ENCODE measurements at places on chromosomes 2 and 18.

DNA sequence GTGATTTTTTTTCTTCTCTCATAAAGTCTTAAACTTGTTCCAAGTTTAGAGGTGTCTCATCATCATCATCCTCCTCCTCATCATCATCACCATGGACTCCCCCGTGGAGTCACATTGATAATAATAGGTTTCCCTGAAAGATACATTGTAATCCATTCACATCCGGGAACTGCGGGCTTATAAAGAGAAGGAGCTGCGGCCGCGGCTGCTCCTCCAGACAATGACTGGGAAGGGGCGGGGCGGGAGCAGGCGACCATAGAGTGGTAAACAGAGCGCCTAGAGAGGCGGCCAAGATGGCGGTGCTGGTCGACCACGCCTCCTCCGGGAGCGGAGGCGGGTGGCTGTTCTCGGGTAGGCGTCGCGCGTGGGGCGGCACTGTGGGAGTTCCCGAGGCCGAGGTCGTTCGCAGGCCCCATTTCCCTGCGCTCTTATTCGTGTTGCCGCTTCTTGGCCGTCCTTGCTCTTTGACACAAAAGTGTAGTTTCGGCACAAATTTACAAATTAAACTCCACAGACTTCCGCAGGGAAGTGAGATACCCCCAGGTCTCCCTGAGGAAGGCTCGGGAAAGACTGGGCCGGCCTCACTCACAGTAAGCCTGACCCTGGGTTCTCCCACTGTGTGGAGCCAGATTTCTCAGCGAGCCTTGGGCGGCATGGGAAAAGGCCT is 1.8 kb upstream of the TCF4 start:
- DNase-seq, result peak; percentile 96

DNA sequence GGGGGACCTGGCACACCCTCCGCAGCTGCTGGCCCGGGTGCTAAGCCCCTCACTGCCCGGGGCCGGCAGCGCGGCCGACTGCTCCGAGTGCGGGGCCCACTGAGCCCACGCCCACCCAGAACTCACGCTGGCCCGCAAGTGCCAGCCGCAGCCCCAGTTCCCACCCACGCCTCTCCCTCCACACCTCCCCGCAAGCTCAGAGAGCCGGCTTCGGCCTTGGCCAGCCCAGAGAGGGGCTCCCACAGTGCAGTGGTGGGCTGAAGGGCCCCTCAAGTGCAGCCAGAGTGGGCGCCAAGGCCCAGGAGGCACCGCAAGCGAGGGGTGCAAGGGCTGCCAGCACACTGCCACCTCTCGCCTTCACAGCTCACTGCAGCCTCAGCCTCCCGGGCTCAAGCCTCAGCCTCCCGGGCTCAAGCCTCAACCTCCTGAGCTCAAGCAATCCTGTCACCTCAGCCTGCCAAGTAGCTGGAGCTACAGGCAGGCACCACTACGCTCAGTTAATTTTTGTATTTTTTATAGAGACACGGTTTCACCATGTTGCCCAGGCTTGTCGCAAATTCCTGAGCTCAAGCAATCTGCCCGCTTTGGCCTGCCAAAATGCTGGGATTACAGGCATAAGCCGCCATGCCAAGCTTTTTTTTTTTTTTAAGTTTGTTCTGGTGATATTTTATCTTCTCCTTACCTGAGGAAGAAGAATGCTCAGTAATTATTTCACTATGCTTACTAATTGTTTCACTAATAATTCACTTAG is 71.7 kb upstream of the CDCA7 start:
- no peak for DNase-seq

GRCh38 chr2:184743096-184743495 is 144.8 kb downstream of the ZNF804A start:
- no peak for DNase-seq

DNA sequence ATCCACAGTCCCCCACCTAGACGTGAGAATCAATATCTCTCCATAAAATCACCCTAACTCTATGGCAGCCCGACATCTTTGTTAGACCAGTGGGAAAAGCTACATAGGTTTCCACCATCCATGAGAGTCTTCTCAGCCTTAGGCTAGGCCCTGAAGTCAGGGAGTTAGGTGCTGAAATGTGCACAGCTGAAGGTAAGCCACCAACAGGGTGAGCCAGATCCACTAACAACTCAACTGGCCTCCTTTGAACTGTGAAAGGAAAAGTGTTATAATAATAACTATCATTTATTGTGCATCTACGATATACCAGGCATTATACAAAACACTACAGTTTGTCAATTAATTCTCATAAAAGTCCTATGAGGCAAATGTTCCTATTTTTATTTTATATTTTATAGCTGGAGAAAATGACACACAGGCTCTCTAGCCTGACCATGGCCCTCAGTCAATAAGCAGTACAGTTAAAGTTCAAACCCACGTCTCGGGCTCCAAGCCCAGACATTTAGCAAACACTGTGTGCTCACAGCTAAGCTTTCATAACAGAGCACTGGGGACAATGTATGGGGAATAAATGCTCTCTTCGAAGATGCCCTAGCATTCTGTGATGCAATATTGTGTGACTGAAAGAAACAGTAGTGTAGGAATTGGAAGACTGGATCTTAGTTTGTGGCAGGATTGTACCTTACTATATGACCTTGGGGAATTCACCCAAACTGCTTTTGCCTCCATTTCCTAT is 11.2 kb upstream of the CYP27C1 start:
- no peak for DNase-seq

DNA sequence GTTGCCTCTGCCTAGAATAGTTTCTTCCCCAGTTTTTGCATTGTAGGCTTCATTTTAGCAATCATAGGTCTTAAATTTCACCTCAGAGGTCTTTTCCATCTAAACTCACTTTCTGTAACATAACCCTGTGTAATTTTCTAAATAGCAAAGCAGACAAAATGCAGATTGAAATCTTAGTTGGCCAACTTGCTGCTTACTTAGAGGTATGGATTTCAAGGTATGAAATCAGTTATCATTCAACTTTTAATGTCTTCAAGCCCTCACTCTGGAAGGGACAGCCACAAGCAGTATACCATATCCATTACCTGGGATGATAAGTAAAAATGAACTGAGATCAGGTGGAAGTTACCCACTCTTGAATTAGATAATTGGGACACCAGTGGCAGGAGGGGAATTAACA is 3.9 kb downstream of the CCDC121 start:
- DNase-seq, result no peak

DNA sequence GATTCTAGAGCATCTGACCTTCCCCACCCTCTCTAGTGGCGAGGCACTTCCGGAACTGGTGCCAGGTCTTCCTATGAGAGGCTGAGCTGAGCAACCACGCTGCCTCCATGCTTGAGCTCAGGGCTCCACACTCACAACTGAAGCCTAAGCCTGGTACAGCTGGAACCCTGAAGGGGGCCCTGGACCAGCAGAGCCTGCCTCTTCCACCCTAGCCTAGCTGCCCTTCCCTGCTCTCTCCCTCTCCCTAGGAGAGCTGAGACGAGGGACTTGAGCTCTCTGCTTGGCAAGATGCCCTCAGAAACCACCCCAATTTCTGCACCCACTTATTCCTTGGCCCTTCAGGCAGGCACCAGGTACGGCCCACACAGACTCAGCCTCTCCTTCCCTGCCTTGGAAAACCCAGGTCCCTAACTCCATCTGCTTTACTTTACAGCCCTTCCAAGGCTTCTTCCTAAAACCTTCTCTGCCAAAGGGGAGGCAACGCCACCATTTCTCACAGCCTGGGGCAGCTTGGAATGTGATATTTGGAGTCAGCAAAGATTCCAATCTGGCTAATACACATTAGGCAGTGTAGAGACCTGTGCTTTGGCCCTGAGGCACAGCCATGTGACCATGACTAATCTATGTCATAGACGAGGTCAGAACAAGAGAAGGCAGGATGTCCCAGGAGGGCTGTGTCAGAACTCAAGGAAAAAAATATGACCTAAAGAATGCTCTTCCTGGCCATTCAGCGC is 18.8 kb downstream of the COX7A2L start:
- DNase-seq, result no peak

GRCh38 chr2:233331536-233331935 is 22.8 kb upstream of the DGKD start:
- DNase-seq, result no peak

- DNase-seq, result no peak
Observed at GRCh38 chr2:6872394-6872793, 5.2 kb upstream of the RSAD2 start.

GRCh38 chr2:74415762-74416395 is 5.5 kb downstream of the C2orf81 start:
- DNase-seq, result no peak

- DNase-seq, result no peak
Observed at GRCh38 chr18:35178260-35178659, 62.6 kb upstream of the ZNF397 start.

DNA sequence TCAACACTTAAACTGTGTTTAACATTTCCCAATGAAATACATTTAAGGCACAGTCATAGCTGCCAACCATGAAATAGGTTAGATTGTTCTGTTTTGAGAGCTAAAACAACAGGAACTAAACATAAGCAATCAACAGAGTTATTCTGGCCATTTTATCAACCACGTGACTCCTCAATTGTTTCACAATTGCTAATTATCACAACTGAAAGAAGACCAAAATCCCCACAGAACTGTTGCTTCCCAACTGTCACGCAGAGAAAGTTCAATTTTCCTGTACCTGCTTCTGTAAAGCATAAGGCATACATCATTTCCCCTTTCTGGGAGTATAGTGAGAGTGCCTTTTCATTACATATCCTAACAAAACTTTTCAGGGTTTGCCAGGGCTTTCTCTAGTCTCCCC is 248.6 kb downstream of the EPHA4 start:
- DNase-seq, result no peak

DNA sequence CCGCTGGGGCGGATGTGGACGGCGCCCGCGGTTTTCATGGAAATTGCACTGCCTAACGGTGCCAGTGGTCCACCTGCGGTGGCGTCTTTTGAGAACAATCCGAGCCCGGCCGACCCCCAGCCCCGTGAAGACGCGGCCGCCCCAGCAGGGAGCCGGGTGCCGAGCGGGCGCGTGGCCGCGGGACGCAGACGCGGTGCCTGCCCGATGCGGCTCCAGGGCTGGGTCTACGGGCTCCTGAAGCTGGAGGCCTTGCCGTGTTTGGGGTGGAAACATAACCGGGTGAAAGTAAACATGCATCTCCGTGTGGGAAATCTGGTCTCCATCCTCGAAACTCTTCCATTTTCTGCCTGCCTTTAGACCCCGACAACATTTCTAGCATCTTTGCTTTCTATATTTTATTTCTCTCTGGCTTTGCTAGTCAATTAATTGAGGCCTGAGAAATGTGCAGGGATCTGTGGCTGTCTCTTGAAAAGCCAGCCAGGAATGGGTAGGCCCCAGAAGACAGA is 572 bp downstream of the INPP4A start:
- no peak for DNase-seq

GRCh38 chr2:204835786-204836185 is 290.5 kb downstream of the PARD3B start:
- DNase-seq, result no peak

DNA sequence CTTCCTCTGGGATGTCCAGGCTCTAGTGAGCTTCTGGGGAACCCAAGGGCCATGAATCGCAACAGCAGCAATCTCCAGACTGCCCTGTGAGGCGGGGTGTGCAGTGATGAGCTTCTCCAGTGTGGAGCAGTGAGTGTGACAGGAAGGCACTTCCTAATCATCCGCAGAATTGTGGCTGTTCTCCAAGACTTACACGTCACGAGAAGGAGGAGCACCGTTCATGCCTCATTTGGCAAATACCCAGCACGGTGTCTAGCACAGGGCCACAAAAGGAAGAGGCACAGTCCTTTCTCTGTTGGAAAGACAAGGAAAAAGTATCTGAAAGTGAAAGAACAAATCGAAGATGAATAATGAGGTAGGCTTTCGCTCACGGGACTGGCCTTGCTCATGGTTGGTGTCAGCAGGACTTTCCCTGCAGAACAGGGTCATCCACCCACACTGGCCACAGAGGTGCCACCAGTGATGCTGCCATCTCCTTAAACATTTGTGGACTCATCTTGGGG is 125.1 kb upstream of the HAAO start:
- DNase-seq, result no peak

GRCh38 chr2:199315299-199316179 is 142.2 kb downstream of the SATB2 start:
- no peak for DNase-seq

DNA sequence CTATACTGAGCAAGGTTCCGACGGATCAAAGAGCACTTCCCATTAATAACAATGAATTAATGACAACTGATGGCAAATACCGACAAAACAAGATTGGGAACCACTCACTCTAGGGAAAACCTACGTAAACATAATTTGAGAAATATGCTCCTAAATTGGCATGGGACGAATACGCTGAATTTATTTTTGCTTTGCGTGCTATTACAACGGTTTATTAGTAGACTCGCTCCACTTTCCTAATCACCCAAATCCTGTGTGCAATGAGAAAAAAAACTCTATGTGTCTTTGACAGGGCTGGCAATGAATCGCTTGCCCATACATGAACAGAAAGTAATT is 536 bp upstream of the SLC25A12 start:
- no peak for DNase-seq

DNA sequence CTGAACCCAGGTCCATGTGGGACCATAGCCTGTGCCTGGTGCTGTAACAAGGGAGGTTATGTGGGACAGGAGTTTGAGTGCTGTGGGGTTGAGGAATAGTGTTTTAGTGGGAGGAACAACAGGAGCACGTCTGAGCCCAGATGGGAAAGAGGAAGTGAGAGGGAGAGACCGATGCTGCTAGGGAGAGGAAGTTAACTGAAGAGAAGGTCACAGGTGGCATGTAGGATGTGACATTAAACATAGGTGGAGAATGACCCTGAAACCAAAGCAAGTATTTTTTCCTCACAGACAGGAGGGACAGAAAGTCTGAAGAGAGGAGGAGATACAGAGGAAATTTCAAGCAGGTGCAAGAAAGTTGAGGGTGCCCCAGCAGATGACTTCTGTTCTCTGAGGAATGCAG is 87.8 kb downstream of the ACOXL start:
- no peak for DNase-seq

DNA sequence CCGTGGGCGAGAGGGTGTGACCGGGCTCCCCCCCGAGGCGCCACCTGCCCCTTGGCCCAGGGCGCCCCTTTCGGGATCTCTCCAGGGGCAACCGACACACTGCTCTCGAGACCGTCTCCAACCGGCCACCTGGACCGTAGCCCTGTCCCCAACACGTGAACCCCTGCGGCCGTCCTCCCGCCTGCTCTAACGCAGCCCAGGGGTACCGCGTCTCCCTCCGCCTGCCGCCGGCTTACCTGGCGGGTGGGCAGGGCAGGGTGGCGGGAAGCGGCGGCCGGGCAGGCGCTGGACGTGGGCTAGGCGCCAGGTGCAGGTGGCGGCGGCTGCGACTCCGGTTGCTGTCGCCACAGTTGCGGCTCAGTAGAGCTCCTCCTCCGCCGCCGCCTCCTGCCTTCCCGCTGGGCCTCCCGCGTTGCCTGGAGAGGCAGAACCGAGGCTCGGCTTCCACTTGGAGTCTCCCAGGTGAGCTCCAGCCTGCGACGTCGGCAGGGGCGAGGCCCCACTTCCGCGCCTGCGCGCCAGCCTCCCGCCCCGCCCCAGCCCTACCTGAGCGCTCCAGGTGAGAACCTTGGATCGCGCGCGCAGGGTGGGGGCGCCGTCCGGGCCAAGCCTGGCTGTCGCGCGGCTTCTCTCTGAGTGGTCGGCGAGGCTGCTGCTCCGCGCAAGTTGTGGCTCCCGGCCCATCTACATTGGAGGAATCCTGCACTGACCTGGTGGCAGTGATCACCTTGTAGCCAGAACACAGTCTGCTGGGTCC is at the start of gene GALNT3:
Gene GALNT3 (minus strand): TSS at position 469 of the 757 bp plus-strand sequence. CDS start 23,547 bp downstream, outside the sequence.
- DNase-seq, result peak; percentile 84

- DNase-seq, result no peak
Observed at GRCh38 chr18:26335156-26335555, 108.9 kb downstream of the TAF4B start.

- DNase-seq, result no peak
Observed at GRCh38 chr2:155070489-155070888, 372.0 kb downstream of the KCNJ3 start.

Measured in NCI-H1105 treated with DMSO at 0.1 percent for 48 hours (cell line).